Bone marrow (tissue), 2 donors: ENCODE measurements at places on chromosomes 1 and 21.

DNA sequence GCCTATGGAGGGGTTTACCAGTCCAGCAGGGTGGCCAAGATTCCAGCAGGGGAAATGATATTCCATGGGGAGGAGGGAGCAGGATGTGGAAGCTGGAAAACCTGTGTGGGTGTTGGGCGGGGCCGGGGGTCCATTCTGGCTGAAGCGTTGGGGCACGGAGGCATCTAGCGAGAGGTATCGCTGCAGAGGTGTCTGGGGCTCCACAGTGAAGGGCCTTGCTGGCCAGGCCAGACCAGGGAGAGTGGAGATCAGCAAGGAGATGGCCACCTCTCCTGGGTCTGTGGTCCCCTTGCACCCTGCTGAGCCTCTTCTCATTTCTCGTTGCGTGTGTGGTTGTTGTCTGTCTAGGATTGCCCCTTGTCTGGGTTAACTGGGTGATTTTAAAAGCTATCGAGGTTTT, 6.2 kb downstream of the COQ8A start:
- DNase-seq: no peak

GRCh38 chr1:89743788-89744187, 77.0 kb upstream of the LRRC8D start:
- no peak for DNase-seq

- DNase-seq: peak; percentile 55
Measured at GRCh38 chr21:46515109-46515508, 56.4 kb downstream of the DIP2A start.

DNA sequence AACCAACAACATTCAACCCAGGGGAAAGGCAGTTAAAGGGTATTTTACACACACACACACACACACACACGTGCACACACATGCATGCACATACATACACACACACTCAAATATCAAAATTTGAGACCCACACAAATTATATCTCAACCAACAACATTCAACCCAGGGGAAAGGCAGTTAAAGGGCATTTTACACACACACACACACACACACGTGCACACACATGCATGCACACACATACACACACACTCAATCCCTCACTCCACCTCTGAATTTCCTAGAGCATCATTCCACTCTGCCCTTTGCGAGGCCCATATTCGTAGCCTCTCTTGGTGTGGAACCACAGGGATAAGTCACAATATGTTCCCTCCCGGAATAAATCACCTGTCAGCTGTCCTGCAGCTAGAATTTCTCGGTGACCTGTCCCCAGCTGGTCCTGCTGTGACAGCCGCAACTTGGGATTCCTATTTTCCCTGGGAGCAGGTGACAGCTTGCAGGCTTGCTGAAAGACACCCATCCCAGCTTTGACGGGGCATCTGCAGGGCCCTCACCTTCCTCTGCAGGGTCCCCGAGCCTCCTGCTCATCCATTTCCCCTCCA, 122.7 kb downstream of the PSMG1 start:
- no peak for DNase-seq

- DNase-seq: no peak
Measured at GRCh38 chr1:78383923-78384322, 106.9 kb upstream of the PTGFR start.

DNA sequence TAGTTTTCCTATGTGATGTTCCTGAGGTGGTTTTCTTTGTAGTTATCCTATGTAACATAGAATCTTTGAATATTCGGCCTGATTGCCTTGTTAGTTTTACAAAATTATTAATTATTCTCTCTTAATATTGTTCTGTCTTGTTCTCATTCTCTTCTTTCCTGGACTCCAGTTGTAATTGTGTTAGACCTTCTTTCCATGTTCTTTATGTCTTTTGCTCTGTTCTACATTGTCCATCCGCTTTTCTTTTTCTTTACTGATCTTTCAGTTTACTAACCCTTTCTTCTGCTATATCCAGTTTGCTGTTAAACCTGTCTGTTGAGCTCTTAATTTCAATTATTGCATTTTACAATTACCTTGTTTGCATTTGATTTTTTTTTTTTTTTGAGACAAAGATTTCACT, 89.3 kb downstream of the PEX14 start:
- DNase-seq: no peak

- DNase-seq: no peak
Measured at GRCh38 chr1:75787524-75787923, 1.5 kb downstream of the RABGGTB start.

DNA sequence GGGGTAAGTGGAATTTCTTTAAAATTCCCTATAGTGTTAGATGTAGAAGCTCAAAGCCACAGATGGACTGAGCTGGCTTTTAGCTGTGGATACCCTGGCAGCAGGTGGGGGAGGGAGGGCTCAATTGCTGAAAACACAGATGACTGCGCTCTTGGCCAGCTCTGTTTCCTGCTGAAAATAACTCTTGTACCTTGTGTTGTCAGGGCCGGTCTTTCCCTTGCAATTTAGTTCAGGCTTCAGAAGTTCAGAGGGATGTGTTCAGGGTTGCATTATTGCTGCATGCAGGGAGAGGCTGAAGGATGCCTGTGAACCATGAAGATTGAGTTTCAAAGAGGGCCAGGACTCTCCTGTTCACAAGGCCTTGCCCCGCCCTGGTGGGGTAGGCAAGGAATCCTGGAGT, 58.1 kb upstream of the GCLM start:
- no peak for DNase-seq

- DNase-seq: no peak
Measured at GRCh38 chr1:67150931-67151330, 15.3 kb upstream of the IL23R start.

- no peak for DNase-seq
Measured at GRCh38 chr1:58251430-58252073, 295.0 kb downstream of the OMA1 start.

DNA sequence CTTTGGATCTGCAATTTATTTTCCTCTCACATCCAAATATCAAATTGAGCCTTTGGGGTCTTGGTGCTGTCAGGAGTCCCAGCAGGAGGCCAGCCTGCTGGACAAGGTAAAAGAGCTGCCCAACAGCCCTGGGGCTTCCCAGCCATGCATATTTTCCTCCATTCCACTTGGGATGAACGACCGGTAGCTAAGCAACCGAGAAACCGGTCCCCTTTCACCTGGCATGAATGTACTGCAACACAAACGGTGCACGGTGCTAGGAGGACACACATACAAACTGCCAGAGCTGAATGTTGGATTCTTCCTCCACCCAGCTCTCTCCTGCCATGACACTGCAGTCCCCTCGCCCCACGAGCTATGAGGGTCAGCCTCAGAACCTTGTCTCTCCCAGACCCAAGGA, 42.7 kb downstream of the BCAR3 start:
- DNase-seq: no peak

DNA sequence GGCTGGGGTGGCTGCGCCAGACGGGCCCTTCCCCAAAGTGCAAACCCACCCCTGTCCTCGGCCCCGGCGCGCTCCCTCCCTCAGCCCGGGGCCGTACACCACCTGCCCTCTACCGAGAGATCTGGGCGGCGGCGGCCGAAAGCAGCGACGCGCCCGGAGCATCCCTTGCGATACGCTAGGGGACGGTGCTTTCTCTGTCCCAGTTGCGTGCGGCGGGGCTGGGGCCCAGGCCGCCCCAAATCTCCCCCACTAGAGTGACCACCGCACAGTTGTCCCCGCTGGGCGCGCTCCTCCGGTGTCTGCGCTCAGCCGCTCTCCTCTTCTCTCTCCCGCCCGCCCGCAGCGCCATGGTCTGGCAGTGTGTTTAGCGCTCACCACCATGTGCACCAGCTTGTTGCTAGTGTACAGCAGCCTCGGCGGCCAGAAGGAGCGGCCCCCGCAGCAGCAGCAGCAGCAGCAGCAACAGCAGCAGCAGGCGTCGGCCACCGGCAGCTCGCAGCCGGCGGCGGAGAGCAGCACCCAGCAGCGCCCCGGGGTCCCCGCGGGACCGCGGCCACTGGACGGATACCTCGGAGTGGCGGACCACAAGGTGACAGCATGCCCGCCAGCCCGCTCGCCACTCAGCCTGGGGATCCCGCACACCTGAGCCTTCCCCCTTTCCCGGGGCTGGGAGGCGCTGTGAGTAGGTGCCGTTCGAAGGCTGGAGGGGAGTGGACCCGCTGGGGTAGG, 1.0 kb downstream of the ST6GALNAC5 start:
- DNase-seq: no peak

GRCh38 chr1:9451081-9451480, 88.2 kb upstream of the SLC25A33 start:
- no peak for DNase-seq

GRCh38 chr1:114033216-114033706, 54.0 kb downstream of the OLFML3 start:
- no peak for DNase-seq

DNA sequence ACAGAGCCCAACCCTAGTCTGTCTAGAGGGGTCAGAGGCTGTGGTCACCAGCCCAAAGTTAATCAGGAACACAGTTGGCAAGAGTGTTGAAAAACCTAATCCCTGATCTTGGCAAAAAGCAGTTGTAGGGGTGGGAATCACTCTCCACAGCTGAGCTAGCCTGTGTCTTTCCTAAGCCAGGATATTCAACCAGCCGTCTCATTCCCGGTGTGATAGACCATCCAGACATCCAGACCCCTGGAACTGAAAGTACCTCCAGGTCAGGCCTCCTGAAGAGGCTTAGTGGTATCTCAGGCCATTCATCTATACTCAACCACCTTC, 4.9 kb downstream of the LHX9 start:
- DNase-seq: no peak

GRCh38 chr1:56627636-56628039, 17.5 kb upstream of the PRKAA2 start:
- DNase-seq: no peak

DNA sequence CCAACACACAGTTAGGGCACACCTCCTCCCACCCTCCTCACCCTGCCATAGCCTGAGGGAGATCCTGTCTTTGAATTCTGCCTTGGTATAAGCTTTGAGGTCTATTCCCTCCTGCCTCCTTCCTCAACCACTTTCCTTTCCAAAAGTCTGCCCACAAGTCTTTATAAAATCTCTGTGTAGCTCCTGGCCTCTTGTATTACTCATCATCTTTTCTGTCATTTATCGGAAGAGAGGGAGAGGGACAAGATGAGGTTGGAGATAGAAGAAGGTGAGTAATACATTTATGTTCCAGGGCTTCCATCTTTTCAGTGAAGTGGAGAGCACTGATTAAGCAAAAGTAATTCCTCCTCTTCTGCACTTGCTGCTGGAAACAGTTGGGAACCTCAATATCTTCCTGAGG, 30.5 kb upstream of the EFCAB14 start:
- no peak for DNase-seq

GRCh38 chr21:27058673-27059605, 92.1 kb upstream of the ADAMTS5 start:
- DNase-seq: no peak

GRCh38 chr1:201610858-201611257, 71.9 kb downstream of the NAV1 start:
- no peak for DNase-seq

DNA sequence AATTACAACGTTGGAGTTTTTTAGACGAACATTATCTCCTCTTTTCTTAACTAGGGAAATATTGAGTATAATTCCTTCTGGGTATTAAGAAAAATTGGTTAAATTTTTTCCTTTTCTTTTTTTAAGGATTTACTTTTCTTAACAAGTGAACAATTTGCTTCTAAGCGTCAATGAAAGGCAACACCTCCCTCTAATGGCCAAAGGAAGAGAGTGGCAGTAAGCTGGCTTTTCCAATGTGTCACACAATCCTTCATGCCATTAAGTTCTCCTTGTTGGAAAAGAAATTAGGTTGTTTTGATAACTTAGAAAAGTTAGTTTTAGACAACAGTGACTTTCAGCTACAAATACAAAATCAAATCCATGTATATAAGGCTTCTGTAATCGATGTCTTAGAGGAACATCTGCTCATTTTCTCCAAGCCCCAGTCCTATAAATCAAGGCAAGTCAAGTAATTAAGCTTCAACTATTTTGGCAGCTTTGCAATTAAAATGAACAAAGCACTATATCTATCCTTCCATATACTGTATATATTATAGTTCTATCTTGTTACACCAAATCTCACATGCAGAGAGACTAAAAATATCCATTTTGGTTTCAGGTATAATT, 62.8 kb downstream of the EDEM3 start:
- DNase-seq: peak; percentile 9

DNA sequence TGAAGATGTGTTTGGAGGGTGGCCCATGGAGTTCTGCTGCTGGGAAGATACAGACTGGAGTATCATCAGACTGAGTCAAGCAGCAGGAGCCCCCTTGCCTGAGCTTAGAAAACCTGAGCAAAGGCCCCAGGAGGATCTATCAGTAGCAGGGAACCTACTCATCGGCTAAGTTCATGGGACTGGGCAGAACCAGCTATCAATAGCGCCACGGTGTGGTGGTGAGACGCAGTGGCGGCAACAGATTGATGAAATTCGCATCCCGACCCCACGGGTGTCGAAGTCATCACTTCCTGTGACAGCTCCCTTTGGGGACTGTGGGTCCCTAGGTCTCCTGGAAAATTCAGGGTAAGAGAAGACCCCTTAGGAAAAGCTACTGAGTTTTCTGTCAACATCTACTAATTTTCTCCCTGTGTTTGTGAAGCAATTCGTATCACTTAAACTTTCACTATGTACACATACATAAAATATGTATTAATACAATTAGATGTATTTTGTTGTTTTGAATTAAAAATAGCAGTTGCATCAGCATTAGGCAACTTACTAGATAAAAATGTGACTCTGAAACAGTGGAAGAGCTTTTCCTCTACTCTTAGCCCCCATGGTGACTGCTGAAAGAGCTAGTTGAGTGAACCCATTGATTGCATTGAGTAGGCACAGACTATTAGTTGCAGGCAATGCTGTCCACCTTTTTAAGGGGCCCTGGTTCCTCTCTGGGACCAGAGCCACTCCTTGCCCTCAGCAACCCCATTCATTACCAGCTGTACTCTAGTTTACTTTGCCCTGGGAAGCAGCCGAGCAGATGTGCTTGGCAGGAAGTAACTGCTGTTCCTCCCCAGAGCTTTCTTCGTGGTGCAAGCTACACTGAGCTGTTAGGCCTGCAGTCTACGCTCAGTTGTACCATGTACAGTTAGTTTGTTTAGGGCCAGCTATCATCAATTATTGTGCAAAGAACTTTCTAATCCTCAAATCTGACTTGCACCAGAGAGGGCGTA, 7.3 kb upstream of the CACNA1S start:
- DNase-seq: no peak

GRCh38 chr21:15095326-15095725, 30.5 kb upstream of the NRIP1 start:
- DNase-seq: no peak
